Stimulated activated CD4-positive, alpha-beta T cell treated with anti-CD3 and anti-CD28 coated beads, Interleukin-15, amount 100 ng/mL, for 1 hour (primary cell): ENCODE measurements at places on chromosomes 6 and 20.

DNA sequence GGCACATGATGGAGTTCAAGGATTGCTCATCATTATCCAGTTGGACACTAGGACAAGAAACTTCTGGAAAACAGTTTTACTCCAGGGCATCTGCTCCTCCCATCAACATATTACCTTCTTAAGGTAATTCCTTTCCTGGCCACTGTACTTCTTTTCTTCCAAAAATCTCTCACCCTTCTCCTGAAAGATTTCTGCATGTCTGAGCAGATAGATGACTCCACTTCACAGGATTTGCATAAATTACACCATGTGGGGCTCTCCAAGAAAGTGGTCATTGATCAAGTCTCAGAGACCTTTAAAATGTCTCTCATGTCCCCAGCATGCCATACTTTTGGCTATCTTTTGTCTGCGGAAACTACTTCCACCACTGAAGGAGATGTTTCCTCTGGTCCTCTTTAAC is 103.2 kb upstream of the TNFAIP3 start:
- no peak for DNase-seq

DNA sequence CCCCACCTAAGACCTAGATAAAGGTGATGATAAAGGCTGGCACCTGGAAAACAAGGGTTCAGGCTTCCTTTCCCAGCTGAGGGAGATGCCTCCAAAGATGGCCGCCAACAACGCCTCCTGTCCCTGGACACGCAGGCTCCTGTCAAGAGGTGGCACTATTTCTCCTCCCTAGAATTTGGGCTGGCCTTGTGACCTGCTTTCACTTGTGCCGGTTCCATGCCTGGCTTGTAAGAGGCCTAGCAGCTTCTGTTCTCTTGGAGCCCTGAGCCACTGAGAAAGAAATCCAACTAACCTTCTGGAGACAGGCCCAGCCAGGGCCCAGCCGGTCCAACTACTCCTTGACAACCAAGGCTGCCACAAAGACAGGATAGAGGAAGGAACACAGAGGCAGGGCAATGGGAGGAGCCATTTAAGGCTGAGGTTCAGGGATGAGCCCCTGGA is 60.2 kb upstream of the RALY start:
- peak; percentile 24 for DNase-seq

- DNase-seq = no peak
Observed at GRCh38 chr6:42978487-42978838, 518 bp downstream of the PEX6 start.

- no peak for DNase-seq
Observed at GRCh38 chr6:43972179-43972912, 154.9 kb downstream of the MRPL14 start.

- no peak for DNase-seq
Observed at GRCh38 chr20:25533920-25534700, 51.2 kb downstream of the NINL start.

GRCh38 chr6:91476000-91476399 is 889.1 kb upstream of the MAP3K7 start:
- no peak for DNase-seq

- no peak for DNase-seq
Observed at GRCh38 chr6:3269281-3269975, 10.7 kb downstream of the PSMG4 start.

DNA sequence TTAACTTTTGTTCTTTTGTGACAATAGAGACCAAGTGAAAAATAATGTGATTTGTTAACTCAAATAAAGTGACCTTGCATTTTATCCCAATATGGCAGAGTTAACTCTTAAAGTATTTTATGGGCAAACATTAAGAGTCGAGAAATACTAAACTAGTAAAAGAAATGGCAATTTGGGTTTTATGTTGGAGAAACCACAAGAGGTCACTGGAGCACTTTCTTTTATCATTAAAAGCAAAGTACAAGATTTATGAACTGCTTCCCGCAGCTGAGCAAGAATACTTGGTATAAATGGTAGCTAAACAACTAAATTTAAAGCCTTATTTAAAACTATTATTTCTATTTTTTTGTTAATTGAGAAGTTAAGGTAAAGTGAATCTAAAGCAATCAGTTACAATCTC is 33.5 kb upstream of the MCM9 start:
- no peak for DNase-seq

- DNase-seq = no peak
Observed at GRCh38 chr6:149867876-149868640, 3.9 kb upstream of the LRP11 start.

- DNase-seq = no peak
Observed at GRCh38 chr20:11677428-11677827, 240.3 kb upstream of the BTBD3 start.

- no peak for DNase-seq
Observed at GRCh38 chr6:36241728-36242127, 28.1 kb upstream of the PNPLA1 start.

DNA sequence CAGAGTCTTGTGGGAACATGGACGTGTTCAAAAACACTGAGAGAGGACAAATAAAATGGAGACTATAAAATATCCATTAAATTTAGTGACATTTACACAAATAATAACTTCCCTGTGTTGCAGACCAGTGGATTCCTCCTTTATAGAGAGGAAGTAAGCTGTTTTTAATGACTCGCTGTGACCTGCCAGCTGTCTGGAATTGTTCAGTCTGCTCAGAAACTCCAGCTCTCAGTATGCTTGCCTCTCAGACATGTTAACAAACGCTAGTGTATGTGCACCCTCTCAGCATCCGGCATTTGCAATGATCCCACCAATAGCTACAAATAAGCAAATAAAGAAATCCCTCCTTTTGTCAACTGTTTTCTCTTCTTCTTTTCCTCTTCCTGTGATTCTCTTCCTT is 158.0 kb upstream of the TCF21 start:
- DNase-seq = no peak

GRCh38 chr6:39948199-39948791 is 14.0 kb upstream of the MOCS1 start:
- DNase-seq = no peak

- DNase-seq = no peak
Observed at GRCh38 chr6:166672624-166673206, 45.7 kb upstream of the RPS6KA2 start.
